ENCODE measurements at places on chromosomes 12 and 14.
A peak's percentile ranks its signal among the peaks of the same experiment; 100 is the strongest.

GRCh38 chr12:53048033-53048779, 1.7 kb upstream of the TNS2 start:
- no peak for DNase-seq

DNA sequence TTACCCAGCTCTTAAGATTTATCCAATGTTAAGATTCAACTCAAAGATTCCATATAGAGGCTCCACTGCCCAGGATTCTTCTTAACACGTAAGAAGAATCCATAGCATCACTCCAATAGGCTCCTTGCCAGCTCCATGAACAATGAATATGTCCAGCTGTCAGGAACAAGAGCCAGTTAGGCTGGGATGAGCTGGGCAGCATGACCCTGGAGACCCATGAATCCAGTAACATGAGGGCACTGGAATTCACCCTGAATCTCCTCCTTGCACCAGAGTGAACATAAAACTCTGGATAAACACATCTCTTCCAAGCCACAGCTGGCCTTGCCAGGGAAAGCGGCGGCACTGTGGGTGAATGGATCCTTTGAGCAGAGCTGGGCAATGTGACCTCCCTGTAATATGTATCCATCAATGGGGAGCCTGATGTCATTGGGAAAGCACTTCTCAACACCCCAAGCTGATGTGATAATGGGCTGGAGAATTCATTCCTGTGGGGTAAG, 24.4 kb upstream of the TC2N start:
- no peak for DNase-seq

DNA sequence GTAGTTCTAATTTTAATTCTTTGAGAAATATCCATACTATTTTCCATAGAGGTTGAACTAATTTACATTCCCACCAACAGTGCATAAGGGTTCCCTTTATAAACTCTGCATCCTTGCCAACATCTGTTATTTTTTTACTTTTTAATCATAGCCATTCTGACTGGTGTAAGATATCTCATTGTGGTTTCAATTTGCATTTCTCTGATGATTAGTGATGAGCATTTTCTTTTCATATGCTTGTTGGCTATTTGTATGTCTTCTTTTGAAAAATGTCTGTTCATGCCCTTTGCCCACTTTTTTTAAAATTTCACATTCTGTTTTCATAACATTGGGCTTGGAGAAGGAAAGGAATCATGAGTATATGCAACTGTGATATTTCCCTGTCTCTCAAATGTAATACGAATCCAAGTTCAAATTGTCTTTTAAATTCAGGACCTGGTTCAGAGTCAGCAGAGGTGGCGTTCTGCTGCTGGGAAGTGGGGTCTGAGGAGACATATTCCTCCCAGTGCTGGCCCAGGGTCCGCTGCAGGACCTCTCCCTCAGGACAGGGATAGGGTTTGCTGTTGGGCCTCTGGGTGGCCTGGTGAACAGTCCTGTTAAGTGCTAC, 81.2 kb upstream of the ETV6 start:
- DNase-seq: no peak

- DNase-seq: no peak
Measured at GRCh38 chr12:87117526-87117925, 861.3 kb upstream of the MGAT4C start.

- no peak for DNase-seq
Measured at GRCh38 chr14:73014105-73014504, 12.8 kb downstream of the ZFYVE1 start.

DNA sequence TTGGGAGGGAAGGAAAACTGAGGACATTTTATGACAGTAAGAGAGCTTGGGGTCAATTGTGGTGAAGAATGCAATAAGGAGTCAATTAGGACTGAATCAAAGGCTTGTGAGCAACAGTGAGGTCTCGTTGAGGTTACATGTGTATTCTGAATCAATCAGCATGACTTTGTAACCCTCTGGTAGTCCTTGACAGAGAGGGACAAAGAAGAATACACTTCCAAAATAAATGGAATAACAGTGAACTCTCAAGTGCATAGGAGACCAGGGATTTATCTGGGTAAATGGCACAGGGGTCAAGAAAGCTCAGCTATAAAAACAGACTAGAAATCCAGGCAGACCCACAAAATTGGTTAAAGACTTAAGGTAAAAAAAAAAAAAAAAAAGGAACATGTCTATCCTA, 85.1 kb upstream of the NAV3 start:
- DNase-seq: no peak

GRCh38 chr12:100995201-100995600, 200.6 kb downstream of the ANO4 start:
- DNase-seq: no peak

- DNase-seq: no peak
Measured at GRCh38 chr12:91406920-91407341, 224.3 kb upstream of the DCN start.

DNA sequence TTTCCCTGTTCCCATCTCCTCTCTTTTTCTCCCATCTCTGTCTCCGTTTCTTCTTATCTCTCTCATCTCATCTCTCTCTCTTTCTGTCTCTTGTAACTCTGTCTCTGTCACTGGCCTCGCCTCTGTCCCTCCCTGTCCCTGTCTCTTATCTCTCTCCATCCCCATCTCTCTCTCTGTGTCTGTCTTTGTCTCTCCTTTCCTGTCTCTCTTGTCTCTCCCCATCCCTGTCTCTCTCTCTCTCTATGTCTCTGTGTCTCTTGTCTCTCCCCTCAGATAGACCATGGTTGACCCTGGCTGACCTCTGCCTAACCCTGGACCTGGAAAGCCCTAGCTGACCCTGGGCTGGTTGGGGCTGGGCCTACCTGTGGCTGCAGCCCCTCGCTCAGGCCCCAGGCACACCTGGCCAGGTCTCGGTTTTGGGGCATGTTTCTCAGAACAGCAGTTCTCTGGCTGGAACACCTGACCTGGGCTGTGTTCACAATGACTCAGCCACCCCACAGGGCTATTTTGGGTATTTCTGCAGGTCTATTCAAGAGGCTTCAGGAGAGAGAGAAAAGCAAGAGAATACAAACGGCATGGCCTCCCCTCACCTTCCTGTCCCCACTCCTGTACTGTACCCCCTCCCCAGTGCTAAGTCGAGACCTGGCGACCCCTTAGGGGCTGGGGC, 174.4 kb downstream of the TMEM121 start:
- no peak for DNase-seq

- DNase-seq: no peak
Measured at GRCh38 chr12:67042697-67043131, 226.4 kb upstream of the CAND1 start.

DNA sequence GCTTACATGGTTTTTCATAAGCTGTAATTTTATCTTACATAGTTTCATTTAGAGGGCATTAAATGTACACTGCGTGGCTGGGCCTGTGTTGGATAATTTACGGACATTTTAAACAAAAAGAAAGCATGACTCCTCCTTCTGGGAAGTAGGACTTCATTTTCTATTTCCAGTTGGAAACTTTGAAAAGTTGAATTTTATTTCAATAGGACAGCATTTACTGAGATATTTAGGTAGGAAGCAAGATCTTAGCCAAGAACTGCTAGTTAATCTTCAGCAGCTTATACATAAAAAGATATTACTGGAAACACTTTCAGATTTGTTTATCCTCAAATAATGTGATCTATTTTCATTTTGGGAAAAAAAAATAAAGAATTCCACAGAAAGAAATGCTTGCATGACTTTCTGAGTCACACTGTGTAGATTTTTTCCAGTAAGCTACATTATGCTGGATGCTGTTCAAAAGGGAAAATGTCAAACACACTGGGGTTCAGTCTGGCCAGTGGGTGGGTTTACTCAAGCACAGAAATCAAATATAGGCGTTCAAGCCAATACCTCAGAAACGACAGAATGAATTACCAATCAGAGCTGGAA, 239.4 kb upstream of the KRR1 start:
- DNase-seq: no peak

DNA sequence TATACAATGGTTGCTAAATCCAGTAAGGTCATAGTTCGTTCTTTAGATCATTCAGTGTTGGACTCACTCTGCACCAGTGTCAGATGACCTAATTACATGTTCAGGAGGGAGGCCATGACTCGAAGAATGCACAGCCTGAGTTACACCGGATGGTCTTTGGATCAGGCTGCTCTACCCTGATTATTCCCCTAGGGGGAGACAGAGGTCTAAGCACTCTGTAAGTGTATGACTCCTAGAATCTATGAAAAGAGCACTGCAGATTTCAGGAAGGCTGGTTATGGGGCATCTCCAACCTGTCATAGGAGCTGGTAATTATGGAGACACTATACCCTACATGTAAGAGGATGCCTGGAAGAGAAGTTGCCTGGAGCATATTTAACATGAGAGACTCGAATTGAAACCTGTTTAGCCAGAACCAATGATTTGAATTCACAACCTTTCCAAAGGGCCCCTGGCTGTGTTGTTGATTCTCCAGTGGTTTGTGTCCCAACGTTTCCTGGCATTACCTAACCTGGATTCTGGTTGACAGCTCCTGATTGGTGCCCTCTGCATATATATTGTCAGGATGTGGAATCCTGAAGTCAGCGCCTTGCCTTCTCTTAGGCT, at the start of gene MUCL1:
Gene MUCL1 (plus strand): TSS at position 584 of the 606 bp plus-strand sequence. CDS start 67 bp downstream, outside the sequence.
- DNase-seq: peak; percentile 68

DNA sequence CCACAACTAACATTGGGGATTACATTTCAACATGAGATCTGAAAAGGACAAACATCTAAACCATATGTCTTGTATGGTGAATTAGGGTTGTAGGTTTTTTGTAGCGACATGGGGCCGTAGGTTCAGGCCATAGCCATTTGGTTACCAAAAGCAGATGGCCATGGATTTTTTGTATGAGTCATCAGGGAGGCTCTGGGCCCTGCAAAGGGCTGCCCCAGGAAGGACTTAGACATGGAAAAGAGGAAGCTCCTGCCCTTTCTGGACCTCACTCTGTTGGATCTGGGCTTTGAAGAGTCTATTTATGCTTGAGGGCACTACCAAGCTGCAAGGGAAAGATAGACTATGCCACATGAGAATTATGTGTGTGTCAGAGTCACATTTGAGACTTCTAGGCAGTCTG, 89.3 kb upstream of the DHRS4 start:
- DNase-seq: no peak

GRCh38 chr12:54360717-54361456, 3.4 kb downstream of the GPR84 start:
- DNase-seq: peak; percentile 61

- no peak for DNase-seq
Measured at GRCh38 chr12:129877411-129877810, 26.4 kb downstream of the TMEM132D start.

- no peak for DNase-seq
Measured at GRCh38 chr12:92261071-92261470, 115.4 kb upstream of the BTG1 start.

GRCh38 chr12:45170456-45171042, 45.3 kb upstream of the ANO6 start:
- DNase-seq: peak; percentile 77

GRCh38 chr12:120091371-120092090, 25.0 kb downstream of the RAB35 start:
- DNase-seq: no peak

Data from SK-N-MC (cell line).